ENCODE measurements at places on chromosomes 13 and 19.

GRCh38 chr13:42651936-42652641 is 78.1 kb downstream of the TNFSF11 start:
- DNase-seq: no peak

DNA sequence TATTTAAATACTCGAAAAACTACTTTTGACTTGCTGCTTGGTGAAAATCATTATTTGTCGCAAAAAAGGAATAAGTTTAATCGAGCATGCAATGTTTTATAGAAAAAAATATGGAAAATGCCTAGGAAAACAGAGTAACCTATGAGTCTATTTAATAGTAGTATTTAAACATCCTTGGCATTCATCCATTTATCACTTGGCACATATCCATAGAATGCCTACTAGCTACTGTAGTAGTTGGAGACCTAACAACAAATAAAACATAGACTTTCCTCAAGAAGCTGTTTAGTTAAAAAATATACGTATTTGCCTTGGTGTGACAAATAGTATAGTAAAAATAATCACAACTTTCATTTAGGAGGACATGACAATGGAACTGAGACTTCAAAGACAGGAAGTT is 302.1 kb downstream of the DIAPH3 start:
- no peak for DNase-seq

- DNase-seq: no peak
Observed at GRCh38 chr19:10364644-10365043, 15.7 kb downstream of the TYK2 start.

- DNase-seq: no peak
Observed at GRCh38 chr19:41904118-41904870, 21.3 kb downstream of the ARHGEF1 start.

DNA sequence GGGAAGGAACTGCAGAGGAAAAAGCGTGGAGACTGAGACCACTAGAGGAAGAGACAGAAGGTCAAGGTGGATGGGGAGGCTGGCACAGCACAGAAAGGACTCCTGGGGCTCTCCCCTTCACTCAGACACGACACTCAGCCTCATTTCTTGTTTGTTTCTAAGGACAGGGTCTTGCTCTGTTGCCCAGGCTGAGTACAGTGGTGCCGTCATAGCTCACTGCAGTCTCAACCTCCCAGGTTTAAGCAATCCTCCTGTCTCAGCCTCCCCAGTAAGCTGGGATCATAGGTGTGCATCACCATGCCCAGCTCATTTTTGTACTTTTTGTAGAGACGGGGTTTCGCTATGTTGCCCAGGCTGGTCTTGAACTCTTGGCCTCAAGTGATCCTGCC is 11.4 kb upstream of the SEMA6B start:
- no peak for DNase-seq

GRCh38 chr13:27442071-27442647 is 8.2 kb downstream of the MTIF3 start:
- DNase-seq: no peak

DNA sequence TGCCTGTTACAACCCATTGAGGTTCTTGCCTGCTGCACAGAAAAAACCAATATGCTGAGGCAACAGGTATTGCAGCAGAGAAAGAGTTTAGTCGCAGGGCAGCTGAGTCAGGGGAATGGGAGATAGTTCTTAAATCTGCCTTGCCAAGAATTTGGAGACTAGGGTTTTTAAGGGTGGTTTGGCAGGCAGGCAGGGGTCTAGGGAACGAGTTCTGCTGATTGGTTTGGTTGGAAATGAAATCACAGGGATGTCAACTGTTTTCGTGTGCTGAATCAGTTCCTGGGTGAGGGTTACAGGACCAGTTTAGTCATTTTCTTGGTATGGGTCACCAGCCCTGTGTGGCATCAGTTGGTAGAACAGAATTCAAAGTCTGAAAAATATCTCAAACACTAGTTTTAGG is 36.6 kb downstream of the PDS5B start:
- DNase-seq: no peak

DNA sequence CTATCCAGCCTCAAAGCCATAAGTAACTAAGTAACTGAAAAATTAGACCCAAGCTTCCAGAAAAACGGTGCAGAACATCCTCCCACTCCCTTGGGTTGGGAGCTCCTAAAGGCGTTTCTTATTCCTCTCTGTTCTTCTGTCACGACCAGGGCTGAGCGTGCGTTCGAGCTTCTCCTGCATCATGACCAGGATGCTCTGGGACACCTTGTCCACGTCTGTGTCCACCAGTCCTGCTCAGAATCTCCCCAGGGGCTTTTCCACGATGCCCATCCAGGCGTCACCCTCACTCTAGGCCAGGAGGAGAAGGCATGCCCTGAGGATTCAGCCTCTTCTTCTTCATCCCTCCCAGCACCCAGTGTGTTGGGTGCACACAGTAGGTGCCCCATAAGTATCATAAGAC is 37.8 kb upstream of the GAS6 start:
- DNase-seq: no peak

- no peak for DNase-seq
Observed at GRCh38 chr13:50936679-50937078, 27.1 kb downstream of the RNASEH2B start.

GRCh38 chr13:75506018-75506417 is 24.0 kb upstream of the TBC1D4 start:
- no peak for DNase-seq

DNA sequence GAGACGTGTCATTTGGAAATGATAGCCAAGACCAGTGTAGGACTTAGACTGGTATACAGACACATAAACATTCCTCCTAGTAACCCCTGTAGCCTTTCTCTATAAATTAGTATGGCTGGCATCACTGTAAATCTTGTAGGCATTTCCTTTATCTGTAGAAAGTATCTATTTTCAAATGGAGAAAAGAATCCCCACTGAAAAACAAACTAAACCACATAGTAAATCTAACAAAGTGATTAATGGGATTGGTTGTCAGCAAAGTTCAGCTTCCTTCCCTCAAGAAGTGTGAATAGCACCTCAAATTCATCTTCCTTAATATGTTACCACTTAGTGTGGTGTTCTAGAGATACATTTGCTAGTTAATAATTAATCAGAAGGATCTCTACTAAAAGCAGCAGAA is 119.4 kb upstream of the NBEA start:
- DNase-seq: no peak

GRCh38 chr19:15971224-15971780 is 22.5 kb downstream of the OR10H4 start:
- DNase-seq: no peak

DNA sequence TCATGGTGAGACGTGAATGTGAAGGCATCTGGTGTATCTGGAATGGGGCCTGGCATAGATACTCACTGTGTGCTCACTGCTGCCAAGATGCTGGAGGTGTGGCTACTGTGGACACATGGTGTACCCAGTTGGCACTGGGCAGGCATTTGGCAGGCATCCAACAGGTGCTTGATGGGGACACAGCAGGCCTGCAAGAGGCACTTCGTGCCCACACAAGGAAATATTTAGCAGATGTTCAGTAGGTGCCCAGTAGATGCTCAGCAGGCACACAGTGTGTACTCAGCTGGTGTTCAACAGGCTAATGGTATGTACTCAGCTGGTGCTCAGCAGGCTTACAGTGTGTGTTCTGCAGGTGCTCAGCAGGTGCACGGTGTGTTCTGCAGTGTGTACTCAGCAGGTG is 14.2 kb downstream of the CRTC1 start:
- DNase-seq: no peak

DNA sequence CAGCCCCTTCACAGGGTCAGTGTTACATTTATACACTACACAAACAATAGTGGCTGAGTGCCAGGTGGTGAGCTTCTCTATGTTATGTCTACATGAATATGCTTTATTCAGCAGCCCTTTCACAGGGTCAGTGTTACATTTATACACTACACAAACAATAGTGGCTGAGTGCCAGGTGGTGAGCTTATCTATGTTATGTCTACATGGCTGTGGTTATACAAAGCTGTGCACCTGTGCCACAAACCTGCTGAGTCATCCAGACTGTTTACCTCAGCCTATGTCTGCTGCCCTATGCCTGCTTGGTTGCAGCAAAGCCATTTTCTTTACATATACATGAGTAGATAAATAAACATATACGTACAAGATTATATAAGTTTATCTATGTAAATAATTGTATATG is 76.5 kb downstream of the ZNF726 start:
- DNase-seq: no peak

DNA sequence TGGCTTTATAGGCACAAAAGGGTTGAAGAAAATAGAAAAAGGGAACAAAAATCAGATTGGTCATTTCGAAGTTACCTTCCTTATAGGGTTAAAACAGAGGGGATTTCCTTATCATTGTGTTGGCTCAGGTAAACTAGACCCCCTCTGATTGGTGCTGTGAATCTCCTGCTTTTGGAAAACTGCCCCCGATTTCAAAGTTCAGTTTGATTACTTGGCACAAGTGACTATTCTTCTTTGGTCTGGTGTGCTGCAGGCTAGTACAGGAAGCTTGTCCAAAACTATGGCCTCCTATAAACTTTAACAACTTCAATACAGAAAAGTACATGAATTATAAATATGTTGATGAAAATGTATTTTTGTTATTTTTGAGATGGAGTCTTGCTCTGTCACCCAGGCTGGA is 13.9 kb upstream of the TPTE2 start:
- no peak for DNase-seq

DNA sequence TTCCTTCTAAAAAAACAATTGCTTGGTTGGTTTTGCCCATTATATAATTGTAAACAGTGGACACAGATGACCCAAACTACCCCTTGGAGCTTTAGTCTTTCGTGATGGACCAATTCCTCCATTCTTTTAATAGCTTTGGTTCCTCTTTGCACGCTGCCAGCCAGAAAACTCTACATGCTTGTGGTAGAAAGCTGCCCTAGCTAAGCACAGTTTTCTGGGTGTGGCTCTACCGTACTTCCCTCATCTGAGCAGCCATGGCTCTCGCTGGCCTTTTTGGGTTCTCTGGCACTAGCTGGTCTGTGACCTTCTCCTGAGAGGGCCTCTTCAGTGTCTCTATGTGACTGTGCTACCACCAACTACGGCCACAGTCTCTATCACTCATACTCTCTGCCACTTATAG is 29.9 kb upstream of the CEBPA start:
- DNase-seq: no peak
